ENCODE measurements at places on chromosomes 13 and 19.
A peak's percentile ranks its signal among the peaks of the same experiment; 100 is the strongest.

DNA sequence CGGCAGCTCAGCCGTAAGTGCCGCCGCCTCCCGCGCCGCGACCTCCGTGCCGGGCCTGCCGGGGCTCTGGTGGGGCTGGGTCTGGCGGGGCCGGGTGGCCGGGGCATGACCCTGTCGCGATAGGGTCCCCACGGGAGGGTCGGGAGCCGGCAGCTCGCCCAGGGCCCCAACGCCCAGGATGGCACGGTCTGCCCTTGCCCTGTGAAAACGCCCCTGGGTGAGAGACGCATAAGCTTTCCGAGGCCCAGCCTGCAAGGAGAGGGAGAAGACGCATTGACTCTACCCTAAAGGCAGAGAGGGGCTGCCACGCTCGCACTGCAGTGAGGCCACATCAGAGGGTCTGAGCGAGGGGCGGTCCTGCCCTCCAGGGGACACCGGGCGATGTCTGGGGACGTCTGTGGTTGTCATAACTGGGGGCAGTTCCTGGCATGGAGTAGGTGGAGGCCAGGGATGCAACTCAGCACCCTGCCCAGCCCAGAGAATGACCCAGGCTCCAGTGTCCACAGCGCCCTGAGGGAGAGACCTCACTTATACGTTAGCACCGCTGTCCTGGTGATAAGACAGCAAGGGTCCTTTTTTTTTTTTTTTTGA is 539 bp downstream of the ZNF554 start:
- no peak for DNase-seq

GRCh38 chr19:31073485-31074198 is 275.6 kb downstream of the TSHZ3 start:
- DNase-seq = no peak

GRCh38 chr19:35641515-35642151 is at the start of gene ETV2:
TSS of gene ETV2 (plus strand) at chr19:35641745. CDS start at chr19:35642461, 716 bp downstream.
- DNase-seq = no peak

GRCh38 chr13:107873926-107874325 is 341.4 kb downstream of the LIG4 start:
- DNase-seq = no peak

- peak; percentile 11 for DNase-seq
Observed at GRCh38 chr13:109465148-109465547, 321.2 kb downstream of the IRS2 start.

GRCh38 chr19:57708641-57709361 is at the start of gene ZNF154:
TSS of gene ZNF154 (minus strand) at chr19:57709204. CDS start at chr19:57708971, 233 bp downstream.
- peak; percentile 55 for DNase-seq

GRCh38 chr13:33242984-33243617 is 42.5 kb downstream of the STARD13 start:
- DNase-seq = no peak

- no peak for DNase-seq
Observed at GRCh38 chr13:76266561-76266960, 619.6 kb downstream of the KCTD12 start.

- peak; percentile 41 for DNase-seq
Observed at GRCh38 chr13:52862358-52863206, 14.1 kb upstream of the PCDH8 start.

DNA sequence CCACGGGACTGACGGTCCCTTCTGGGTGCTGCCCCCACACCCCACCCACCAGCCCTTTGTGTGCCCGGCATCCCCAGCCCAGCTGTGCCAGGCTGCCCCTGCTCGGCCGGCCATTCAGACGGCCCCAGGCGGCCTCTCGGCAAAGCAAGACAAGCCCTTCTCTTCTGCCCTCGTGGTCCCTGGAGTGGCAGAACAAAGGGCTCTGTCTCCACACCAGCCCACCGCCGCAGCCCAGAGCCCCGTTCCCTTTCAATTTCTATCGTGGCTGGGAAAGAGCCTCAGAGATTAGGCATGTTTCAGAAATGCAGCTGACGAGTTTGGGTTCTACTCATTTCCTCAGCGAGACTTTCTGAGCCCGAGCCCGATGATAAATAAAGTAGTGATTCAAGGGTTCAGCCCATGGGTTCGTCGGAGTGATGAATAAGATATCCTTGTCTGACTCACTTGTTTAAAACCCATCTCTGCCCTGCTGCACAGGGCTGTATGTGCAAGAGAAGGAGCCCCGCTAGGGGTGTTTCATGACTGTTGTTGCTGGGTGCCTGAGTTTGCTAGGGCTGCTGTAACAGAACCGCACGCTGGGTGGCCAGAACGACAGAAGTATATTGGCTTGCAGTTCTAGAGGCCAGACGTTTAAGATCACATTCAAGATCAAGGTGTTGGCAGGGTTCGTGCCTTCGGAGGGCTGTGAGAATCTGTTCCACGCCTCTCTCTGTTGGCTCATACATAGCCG is 4.3 kb downstream of the MYO9B start:
- peak; percentile 99 for DNase-seq

- DNase-seq = no peak
Observed at GRCh38 chr13:99577934-99578917, 77.0 kb downstream of the TM9SF2 start.

DNA sequence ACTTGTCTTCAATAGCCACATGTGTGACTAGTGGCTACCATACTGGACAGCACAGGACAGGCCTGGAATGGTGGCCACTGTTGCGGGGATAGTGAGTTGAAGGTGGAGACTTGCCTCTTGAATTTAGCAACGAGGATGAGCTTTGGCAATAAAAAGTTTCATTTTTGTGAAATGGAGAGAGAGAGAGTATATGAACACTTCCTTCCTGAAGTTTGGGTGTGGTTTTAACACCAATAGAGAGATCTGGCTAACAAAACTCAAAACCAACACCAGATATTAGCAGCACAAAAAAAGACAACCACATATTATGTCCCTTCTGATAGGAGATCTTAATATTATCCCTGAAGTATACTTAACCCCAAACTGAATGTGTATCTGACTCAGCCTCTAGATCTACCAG is 6.3 kb upstream of the LRFN3 start:
- DNase-seq = no peak

GRCh38 chr19:31214997-31215396 is 134.2 kb downstream of the TSHZ3 start:
- DNase-seq = peak; percentile 63

DNA sequence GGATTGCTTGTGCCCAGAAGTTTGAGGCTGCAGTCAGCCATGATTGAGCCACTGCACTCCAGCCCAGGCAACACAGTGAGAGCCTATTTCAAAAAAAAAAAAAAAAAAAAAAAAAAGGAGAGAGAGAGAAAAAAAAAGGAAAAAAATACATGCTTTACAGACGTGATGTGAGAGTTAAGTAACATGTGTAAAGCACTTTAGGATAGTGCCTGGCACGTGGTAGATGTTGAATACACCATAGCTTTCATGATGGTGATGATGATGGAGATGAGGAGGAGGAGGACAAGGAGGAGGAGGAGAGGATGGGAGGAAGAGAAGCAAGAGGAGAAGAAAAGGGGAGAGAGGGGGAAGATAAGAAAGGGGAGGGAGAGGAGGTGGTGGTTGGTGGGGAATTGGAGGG is 15.1 kb upstream of the RUBCNL start:
- no peak for DNase-seq

DNA sequence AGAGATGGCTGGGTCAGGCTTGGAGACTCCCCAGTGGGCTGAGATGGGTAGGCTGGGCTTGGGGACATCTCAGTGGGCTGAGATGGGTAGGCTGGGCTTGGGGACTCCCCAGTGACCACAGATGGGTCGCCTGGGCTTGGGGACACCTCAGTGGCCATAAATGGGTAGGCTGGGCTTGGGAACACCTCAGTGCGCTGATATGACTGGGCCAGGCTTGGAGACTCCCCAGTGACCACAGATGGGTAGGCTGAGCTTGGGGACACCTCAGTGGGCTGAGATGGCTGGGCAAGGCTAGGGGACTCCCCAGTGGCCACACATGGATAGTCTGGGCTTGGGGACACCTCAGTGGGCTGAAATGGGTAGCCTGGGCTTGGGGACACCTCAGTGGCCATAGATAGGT is 12.8 kb downstream of the IQCN start:
- no peak for DNase-seq

DNA sequence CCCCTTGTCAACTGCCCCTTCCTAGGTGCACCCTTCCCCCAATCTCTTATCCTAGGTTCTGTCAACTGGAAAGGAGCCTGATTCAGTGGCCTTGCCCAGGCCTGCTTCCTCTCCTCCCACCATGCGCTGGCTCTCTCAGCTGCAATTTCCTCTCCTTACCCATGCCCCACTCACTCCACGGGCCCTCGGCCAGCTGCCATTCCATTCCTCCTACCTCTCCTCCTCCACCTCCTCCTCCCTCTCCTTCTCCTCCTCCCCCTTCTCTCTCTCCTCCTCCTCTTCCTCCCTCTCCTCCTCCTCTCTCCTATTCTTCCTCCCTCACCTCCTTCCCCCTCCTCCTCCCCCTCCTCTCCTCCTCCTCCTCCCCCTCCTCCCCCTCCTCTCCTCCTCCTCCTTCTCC is 9.6 kb upstream of the TIMM44 start:
- DNase-seq = peak; percentile 84

DNA sequence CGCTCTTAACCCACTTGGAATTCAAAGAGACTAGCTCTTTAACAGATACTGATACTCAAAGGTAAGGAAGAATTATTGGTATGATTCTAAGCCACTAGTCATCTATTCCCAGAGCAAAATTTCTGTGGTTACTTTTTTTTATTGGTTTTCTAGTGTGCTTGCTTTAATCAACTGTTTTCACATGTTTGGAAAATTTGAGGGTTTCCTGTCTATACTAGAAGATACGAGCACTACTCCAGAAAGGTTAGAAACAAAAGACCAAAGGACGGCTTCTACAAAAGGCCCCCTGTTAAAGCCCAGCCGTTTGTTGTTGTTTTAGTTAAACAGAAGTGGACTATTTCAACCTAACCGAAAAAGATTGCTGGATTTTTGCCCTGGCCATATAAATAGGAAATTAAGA is 18.5 kb upstream of the LPAR6 start:
- no peak for DNase-seq

GRCh38 chr13:70585109-70585508 is 476.9 kb upstream of the KLHL1 start:
- no peak for DNase-seq

DNA sequence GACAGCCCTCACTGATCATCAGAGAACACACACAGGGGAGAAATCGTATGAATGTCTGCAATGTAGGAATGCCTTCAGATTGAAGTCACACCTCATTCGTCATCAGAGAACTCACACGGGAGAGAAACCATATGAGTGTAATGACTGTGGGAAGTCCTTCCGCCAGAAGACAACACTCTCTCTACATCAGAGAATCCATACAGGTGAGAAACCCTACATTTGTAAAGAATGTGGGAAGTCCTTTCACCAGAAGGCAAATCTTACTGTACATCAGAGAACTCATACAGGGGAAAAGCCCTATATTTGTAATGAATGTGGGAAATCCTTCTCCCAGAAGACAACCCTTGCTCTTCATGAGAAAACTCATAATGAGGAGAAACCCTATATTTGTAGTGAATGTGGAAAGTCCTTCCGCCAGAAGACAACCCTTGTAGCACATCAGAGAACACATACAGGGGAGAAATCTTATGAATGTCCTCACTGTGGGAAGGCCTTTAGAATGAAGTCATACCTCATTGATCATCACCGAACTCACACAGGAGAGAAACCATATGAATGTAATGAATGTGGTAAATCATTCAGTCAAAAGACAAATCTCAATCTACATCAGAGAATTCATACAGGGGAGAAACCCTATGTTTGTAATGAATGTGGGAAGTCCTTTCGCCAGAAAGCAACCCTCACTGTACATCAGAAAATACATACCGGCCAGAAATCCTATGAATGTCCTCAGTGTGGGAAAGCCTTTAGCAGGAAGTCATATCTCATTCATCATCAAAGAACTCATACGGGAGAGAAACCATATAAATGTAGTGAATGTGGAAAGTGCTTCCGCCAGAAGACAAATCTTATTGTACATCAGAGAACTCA is 32.5 kb downstream of the ZNF567 start:
- peak; percentile 4 for DNase-seq

GRCh38 chr13:74820809-74821208 is 661.2 kb downstream of the TBC1D4 start:
- DNase-seq = no peak

- DNase-seq = no peak
Observed at GRCh38 chr13:33318037-33318436, 32.5 kb upstream of the STARD13 start.

GRCh38 chr13:30818323-30818960 is 83.1 kb downstream of the ALOX5AP start:
- peak; percentile 91 for DNase-seq

- no peak for DNase-seq
Observed at GRCh38 chr13:27977476-27978300, 8.6 kb upstream of the CDX2 start.

- peak; percentile 38 for DNase-seq
Observed at GRCh38 chr13:27635266-27635665, 13.6 kb downstream of the POLR1D start.

DNA sequence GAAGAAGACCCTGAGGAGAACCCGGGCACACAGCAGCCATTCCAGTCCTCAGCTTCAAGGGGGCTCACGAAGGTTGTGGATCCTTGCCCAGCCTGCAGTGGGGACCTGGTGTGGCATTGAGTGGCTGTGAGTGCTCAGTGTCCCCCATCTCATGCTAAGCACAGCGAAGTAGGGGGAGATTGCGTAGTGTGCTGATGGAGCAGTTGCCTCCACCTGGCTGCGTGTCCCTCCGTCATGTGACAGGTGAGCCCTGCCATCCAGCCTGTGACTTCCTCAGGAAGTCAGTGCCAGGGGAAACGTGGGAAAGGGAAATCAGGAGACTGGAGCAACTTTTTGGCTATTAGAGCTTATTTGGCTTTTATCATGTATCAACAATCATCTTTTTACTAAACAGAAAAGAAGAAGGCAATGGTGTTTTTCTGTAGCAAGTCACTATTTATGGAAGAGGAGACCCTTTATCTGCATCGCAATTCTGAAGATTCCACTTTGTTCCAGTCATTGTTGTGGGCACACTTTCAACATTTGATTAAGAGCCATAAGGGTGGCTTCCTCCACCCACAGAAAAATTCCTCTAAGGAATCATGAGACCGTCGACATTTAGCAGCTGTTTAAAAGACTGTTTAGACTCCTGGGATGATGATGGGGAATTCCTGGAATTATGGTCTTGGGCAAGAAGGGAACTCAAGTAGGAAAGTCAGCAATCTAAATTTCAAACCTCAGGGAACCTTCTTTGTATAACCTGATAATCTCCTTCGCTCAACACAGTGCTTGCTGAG is 126.8 kb upstream of the SPATA13 start:
- DNase-seq = no peak

DNA sequence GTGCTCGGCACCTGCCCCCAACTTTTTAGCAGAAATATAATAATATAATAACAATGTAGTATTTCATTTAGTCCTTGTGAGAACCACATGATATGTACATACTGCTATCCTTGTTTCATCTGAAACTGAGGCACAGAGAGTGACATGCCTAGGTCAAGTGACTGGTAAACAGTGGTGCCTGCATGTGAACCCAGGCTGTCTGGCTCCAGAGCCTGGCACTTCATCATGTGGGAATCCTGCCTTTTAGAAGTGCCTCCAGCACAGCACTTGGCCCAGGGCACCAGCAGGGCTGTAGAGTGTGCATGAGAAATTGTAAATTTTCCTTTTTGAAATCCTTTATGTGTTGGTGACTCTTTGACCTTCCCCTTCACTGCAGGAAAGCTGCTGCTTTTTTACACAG is 27.4 kb downstream of the PRAM1 start:
- no peak for DNase-seq
